ENCODE measurements at places on chromosomes 3 and 15. TPM values are rescaled to one million over a fixed set of nuclear protein-coding genes. Genes with fewer than 3 reads are reported as not detected.

DNA sequence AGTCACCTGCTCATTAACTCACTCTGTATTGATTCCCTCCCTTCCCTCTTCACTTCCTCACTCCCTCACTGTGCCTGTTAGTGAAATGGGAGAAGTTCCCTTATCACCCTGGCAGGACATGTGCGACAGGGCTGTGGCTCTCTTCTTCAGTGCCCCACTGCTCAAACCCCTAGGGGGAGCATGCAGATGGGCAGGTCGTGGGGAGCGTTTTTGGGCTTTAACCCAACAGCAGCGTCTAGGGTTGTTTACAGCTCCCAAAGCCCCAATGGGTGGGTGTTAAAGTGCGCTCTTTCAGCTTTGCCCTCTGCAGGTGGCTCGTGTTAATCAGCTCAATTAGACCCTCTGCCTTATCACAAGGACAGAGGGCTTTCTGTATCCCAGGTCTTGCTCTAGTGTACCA lies 447.8 kb upstream of the PROK2 start:
- no peak overlapping the region for H3K4me3 ChIP-seq
- H3K27ac ChIP-seq: no peak overlapping the region
- DNase-seq: no peak
- no peaks in the 10 kb centered on the region for H3K4me1 ChIP-seq

- no peaks in the 10 kb centered on the region for H3K27me3 ChIP-seq
- H3K36me3 ChIP-seq: no peaks in the 10 kb centered on the region
- H3K4me3 ChIP-seq: no peak overlapping the region
- no peak overlapping the region for H3K27ac ChIP-seq
- peak; percentile 80 for DNase-seq
Measured at GRCh38 chr3:72347819-72348319, 500.4 kb downstream of the SHQ1 start.

The MYL3 gene
- 1.7 TPM for polyA plus RNA-seq

GRCh38 chr3:182445576-182445975 lies 347.7 kb upstream of the ATP11B start:
- DNase-seq: no peak
- no peaks in the 10 kb centered on the region for H3K36me3 ChIP-seq
- no peaks in the 10 kb centered on the region for H3K27me3 ChIP-seq
- H3K27ac ChIP-seq: no peak overlapping the region
- H3K4me3 ChIP-seq: no peak overlapping the region

The SLC27A2 gene
- polyA plus RNA-seq: 8.1 TPM

The CBLB gene
- polyA plus RNA-seq: 27.9 TPM

- H3K4me3 ChIP-seq: no peak overlapping the region
- no peaks in the 10 kb centered on the region for H3K4me1 ChIP-seq
- no peak overlapping the region for H3K27ac ChIP-seq
- H3K36me3 ChIP-seq: no peaks in the 10 kb centered on the region
- H3K27me3 ChIP-seq: no peaks in the 10 kb centered on the region
Measured at GRCh38 chr3:177606891-177607290, 409.6 kb upstream of the TBL1XR1 start.

The TMEM45A gene
- polyA plus RNA-seq: 12.2 TPM
